ENCODE measurements at places on chromosomes 1 and 21.

GRCh38 chr1:175839779-175840669 lies 96.6 kb upstream of the TNR start:
- peak; percentile 42 for DNase-seq
- no peaks in the 10 kb centered on the region for H3K36me3 ChIP-seq
- H3K4me3 ChIP-seq: no peak overlapping the region
- H3K27me3 ChIP-seq: no peaks in the 10 kb centered on the region

DNA sequence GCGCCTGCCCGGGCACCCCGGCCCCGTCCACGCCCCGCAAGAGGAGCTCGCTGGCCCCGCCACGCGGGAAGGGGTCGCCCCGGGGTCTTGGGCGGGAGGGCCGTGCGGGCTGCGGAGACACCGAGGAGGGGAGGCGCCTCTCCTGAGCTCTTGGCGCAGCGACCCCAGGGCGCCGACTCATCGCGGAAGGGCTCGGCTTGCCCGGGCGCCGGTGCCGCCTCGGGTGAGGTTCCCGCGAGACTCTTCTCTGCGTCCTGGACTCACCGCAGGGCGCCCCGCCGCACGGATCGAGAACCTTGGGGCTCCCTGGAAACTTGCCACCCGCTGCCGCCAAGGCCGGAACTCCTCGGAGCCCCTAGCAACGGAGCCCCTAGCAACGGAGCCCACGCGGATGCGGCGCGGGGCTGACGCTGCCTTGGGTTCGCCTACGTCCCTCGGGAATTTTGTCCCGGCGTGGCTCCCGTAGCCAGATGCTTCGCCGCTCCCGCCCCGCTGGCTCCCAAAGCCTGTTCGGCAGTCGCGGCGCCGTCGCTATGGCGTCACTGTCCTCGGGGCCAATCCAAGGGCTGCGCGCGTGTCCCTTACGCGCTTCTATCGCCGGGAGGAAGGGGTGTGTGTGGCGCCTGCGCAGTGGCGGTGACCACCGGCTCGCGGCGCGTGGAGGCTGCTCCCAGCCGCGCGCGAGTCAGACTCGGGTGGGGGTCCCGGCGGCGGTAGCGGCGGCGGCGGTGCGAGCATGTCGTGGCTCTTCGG lies at the start of gene ATAD3A:
ATAD3A (plus strand) TSS at position 630 of the 753 bp plus-strand sequence; CDS start at position 737, 107 bp downstream.
- no peaks in the 10 kb centered on the region for H3K4me1 ChIP-seq
- H3K36me3 ChIP-seq: no peaks in the 10 kb centered on the region
- peak; percentile 98 for DNase-seq
- H3K27me3 ChIP-seq: no peaks in the 10 kb centered on the region

GRCh38 chr1:30872948-30873263 lies 35.7 kb downstream of the SDC3 start:
- no peaks in the 10 kb centered on the region for H3K27me3 ChIP-seq
- H3K36me3 ChIP-seq: no peaks in the 10 kb centered on the region
- no peak overlapping the region for H3K4me3 ChIP-seq

DNA sequence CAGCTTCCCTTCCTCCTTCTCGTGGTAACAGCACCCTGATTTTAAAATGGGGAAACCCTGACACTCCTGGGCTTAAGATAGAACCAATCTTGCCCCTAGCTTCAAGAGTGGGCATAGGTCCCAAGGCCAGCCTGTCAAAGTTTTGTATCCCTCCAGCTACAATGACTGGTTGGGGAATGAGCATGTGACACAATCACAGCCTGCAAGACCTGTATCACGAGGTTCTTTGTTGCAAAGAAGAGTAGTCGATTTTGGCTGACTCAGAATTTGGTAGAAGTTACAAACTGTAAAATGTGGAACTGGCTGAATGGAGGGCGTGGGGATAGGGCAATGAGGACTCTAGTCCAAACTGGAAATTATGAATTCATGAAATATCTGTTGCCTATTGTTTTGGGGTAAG lies 18.7 kb downstream of the CTSK start:
- no peak for DNase-seq
- no peak overlapping the region for H3K4me3 ChIP-seq
- H3K4me1 ChIP-seq: no peaks in the 10 kb centered on the region
- H3K27me3 ChIP-seq: no peaks in the 10 kb centered on the region

- H3K4me1 ChIP-seq: peaks cover 5% of the 10 kb centered on the region
- no peak for DNase-seq
- H3K36me3 ChIP-seq: no peaks in the 10 kb centered on the region
- H3K27me3 ChIP-seq: peaks cover 18% of the 10 kb centered on the region
- H3K4me3 ChIP-seq: no peak overlapping the region
- H3K27ac ChIP-seq: no peak overlapping the region
These were observed 266.2 kb downstream of the FOXD2 start for GRCh38 chr1:47703981-47704596.

GRCh38 chr1:173213665-173214064 lies 6.5 kb upstream of the TNFSF4 start:
- H3K27ac ChIP-seq: no peak overlapping the region
- DNase-seq: no peak
- no peaks in the 10 kb centered on the region for H3K36me3 ChIP-seq
- no peaks in the 10 kb centered on the region for H3K27me3 ChIP-seq
- no peaks in the 10 kb centered on the region for H3K4me1 ChIP-seq

DNA sequence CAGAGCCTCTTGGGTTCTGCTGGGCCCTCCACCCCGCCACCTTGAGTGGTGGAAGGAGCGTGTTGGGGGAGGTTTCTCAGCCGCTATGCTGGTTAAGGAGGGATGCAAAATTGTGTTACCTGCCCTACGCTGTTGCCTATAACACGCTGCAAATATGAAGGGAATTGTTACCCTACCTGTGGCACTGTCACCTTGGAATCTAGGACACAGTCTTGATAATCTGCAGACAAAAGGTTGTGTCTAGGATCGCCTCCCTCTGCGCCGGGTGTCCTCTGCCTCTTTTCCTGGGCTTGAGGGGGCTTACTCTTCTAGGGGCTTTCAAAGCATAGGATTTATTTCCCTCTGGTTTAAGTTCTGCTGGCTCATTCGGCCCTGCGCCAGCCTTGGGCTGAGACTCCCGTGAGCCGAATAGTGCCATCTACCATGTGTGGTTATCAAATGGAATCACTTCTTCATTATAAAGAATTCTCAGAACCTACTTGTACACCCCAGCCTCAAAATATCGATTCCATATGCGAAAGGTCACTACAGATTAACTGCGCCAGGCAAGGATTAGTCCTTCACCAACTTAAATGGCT lies 697 bp downstream of the SLC22A15 start:
- peak overlapping the region; percentile 74 for H3K27ac ChIP-seq
- H3K27me3 ChIP-seq: no peaks in the 10 kb centered on the region
- H3K36me3 ChIP-seq: no peaks in the 10 kb centered on the region
- peaks cover 10% of the 10 kb centered on the region for H3K4me1 ChIP-seq
- no peak for DNase-seq

- H3K27me3 ChIP-seq: no peaks in the 10 kb centered on the region
- H3K4me1 ChIP-seq: no peaks in the 10 kb centered on the region
- no peak overlapping the region for H3K4me3 ChIP-seq
- no peaks in the 10 kb centered on the region for H3K36me3 ChIP-seq
- DNase-seq: no peak
These were observed 356.4 kb upstream of the ST6GALNAC5 start for GRCh38 chr1:76510672-76511557.

DNA sequence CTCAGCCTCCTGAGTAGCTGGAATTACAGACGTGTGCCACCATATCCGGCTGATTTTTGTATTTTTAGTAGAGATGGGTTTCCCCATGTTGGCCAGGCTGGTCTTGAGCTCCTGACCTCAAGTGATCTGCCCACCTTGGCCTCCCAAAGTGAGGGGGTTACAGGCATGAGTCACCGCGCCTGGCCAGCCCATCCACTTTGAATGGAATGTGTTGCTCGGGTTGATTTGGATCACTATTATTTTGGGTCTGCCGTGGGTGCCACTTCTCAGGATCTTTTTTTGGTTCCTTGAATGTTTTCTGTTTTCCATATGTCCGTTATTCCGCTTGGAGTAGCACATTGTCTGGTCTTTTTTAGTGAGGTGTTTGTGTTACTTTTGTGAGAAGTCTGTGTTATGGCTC lies 17.0 kb downstream of the PCNT start:
- no peak overlapping the region for H3K27ac ChIP-seq
- H3K4me1 ChIP-seq: no peaks in the 10 kb centered on the region
- H3K27me3 ChIP-seq: no peaks in the 10 kb centered on the region
- no peak overlapping the region for H3K4me3 ChIP-seq

GRCh38 chr1:53987880-53988279 lies 30.1 kb downstream of the LDLRAD1 start:
- H3K27ac ChIP-seq: no peak overlapping the region
- no peaks in the 10 kb centered on the region for H3K36me3 ChIP-seq
- H3K4me1 ChIP-seq: peaks cover 3% of the 10 kb centered on the region
- DNase-seq: no peak
- no peak overlapping the region for H3K4me3 ChIP-seq

GRCh38 chr1:90106311-90106710 lies 111.4 kb downstream of the ZNF326 start:
- no peaks in the 10 kb centered on the region for H3K4me1 ChIP-seq
- DNase-seq: no peak
- peaks cover 24% of the 10 kb centered on the region for H3K27me3 ChIP-seq
- no peak overlapping the region for H3K4me3 ChIP-seq
- no peaks in the 10 kb centered on the region for H3K36me3 ChIP-seq

- no peaks in the 10 kb centered on the region for H3K36me3 ChIP-seq
- DNase-seq: no peak
- no peaks in the 10 kb centered on the region for H3K27me3 ChIP-seq
- no peak overlapping the region for H3K4me3 ChIP-seq
- H3K4me1 ChIP-seq: no peaks in the 10 kb centered on the region
- H3K27ac ChIP-seq: no peak overlapping the region
These were observed 252.5 kb downstream of the PTPRU start for GRCh38 chr1:29488794-29489311.

DNA sequence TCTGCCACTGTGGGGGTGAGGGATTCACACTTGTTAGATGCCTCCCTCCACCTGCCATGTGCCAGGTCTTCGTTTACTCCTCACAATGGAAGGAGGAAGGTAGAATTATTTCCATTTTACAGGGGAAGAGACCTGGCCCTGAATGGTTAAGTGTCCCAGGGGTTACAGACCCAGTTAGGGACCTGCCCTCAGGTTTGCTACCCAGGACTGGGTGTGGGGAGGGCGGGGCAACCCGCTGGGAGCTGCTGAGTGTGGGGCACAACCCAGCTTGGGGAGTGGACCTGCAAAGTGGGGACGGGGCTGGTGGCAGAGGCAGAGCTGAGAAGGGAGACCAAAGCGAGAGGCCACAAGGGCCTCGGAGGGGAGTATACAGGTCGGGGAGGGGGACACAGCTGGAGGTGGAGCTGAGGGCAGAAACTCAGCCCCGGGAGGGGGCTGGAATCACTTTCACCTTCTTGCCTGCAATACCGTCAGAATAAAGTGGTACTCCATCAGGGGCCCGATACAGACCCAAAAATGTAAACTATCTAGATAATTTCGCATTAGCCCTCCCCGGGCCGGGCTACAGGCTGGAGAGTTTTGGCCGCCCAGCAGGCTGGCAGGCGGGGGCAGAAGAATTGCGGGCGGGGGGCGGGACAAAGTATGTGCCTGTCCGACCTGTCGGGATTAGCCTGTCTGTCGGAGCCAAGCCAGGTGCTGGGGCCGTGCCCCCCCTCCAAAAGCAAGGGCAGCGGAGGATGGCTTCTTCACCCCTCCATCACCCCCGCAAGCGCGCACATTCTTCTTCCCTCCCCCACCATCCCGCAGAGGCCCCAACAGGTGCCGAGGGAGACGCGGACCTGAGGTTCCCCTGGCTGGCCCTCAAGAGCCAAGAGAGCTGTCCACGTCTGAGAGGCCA lies 1.4 kb downstream of the RSPO1 start:
- H3K27me3 ChIP-seq: peaks cover 98% of the 10 kb centered on the region
- no peaks in the 10 kb centered on the region for H3K36me3 ChIP-seq
- DNase-seq: no peak
- no peak overlapping the region for H3K4me3 ChIP-seq

DNA sequence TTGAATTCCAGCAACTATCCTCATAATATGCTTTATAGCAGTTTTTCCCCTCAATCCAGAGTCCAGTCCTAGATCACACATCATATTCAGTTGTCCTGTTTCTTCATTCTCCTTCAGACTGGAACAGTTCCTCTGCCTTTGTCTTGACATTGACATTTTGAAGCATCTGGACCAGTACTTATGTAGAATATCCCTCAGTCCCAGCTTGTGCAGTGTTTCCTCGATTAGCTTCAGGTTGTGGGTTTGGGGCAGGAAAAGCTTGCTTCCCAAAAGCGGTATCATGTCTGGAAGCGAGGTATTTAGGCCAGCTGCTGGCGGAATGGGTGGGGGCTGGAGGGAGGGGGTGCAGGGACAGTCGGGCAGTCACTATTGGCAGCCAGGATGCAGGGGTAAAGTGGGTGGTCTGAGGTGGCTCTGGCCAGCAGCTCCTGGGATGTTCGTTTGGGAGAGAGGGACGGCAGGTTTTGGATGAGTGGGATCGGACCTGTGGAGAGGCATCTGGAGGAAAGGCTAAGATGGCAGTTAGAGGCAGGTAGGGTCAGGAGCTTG lies 6.5 kb downstream of the THEMIS2 start:
- no peaks in the 10 kb centered on the region for H3K4me1 ChIP-seq
- H3K4me3 ChIP-seq: no peak overlapping the region
- DNase-seq: no peak
- no peaks in the 10 kb centered on the region for H3K36me3 ChIP-seq
- no peaks in the 10 kb centered on the region for H3K27me3 ChIP-seq

DNA sequence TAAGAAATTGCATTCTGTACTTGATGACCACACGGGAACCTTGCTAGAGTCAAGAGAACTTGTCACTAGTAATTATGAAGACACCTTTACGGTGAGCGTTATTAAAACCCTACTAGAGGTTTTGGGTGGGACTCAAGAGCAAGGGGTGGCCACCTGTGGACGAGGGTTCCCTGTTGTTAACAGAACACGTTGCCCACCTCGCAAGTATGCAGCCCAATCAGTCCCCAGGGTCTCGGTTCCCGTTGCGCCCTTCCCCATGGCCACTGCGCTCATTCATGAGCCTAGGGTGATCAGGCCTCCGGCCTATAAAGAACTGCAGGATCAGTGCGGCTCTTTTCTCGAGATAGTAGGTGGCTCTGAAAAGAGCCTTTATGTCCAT lies 30.2 kb upstream of the RNF187 start:
- H3K4me3 ChIP-seq: peak overlapping the region; percentile 60
- no peaks in the 10 kb centered on the region for H3K36me3 ChIP-seq
- H3K27ac ChIP-seq: peak overlapping the region; percentile 87
- H3K4me1 ChIP-seq: peaks cover 19% of the 10 kb centered on the region

DNA sequence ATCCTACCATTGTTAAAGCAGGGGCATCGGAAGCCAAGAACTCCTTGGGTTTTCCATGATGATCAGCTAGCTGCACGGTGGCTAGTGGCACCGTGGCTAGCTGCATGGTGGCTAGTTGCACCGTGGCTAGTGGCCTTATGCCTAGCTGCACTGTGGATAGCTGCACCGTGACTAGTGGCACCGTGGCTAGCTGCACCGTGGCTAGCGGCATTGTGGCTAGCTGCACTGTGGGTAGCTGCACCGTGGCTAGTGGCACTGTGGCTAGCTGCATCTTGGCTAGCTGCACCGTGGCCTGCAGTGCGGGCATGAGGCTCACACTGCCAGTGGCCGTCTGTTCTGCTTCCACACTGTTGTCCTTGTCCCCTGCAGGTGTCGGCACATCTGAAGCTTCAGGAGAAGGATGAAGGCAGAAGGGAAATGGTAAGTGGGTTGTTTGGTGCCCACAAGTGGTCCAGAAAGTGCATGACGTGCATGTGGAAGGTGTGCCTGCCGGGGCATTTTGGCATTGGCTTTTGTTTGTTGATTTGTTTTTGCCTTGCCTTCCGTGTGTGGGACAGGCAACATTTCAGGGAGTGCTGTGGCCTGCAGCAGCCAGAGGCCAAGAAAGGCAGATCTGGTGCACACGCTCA lies 38.6 kb downstream of the TFF3 start:
- no peaks in the 10 kb centered on the region for H3K4me1 ChIP-seq
- H3K4me3 ChIP-seq: no peak overlapping the region
- H3K27ac ChIP-seq: no peak overlapping the region
- peaks cover 3% of the 10 kb centered on the region for H3K36me3 ChIP-seq
- DNase-seq: no peak
